Ovary (tissue), 10 donors: ENCODE measurements at places on chromosomes 12 and 14. TPM values are rescaled to one million over a fixed set of nuclear protein-coding genes. Genes with fewer than 3 reads are reported as not detected.

Gene FLVCR2
- total RNA-seq, result 1.8 TPM

Gene LETMD1
- 61.3 TPM for total RNA-seq

Gene OTX2
- not detected for total RNA-seq

Gene SYNDIG1L
- total RNA-seq, result 0.10 TPM

Gene DPPA3
- not detected for total RNA-seq

Gene OR4K5
- not detected for total RNA-seq

Gene P2RX7
- 10.8 TPM for total RNA-seq

Gene FOXG1
- total RNA-seq, result not detected

Gene GNB3
- 10.1 TPM for total RNA-seq

Gene FOXN4
- 0.80 TPM for total RNA-seq

Gene DAO
- total RNA-seq, result not detected

GRCh38 chr14:101196795-101197590 is 293.5 kb upstream of the RTL1 start:
- H3K36me3 ChIP-seq, result no peaks in the 10 kb centered on the region
- H3K27me3 ChIP-seq, result no peaks in the 10 kb centered on the region
- no peak overlapping the region for H3K4me3 ChIP-seq

DNA sequence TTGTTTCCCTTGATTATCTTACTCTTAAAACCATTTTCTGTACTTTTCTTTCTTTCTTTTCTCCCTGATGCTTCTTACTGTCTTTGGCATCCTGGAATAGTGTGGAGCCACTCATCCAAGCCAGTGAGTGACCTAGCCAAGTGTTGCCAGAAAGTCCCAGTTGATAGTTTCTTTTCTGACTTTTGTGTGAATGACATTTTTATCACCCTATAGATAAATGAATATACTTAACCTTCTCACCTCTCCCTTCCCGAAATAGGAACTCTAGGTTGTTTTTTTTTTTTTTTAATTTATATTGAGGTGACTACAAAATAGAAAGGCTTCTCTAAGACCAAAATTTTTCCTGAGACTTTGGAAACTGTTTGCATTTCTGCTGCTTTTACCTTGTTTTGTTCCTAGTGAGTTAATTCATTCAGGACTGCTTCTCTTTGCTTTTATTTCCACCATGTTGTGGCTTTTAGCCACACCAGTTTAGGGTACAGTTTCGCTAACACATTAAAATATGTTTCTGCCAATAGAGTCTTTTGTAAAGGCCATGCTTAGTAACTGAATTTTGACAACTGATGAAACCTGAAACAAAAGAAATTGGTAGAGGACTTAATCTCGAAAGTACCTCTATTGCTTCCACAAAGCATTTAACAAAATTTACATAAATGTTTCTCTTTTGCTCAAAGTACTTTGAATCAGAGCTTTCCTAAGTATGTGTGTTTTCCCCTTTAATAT is 194.6 kb downstream of the ERC1 start:
- no peak for DNase-seq
- H3K36me3 ChIP-seq, result no peaks in the 10 kb centered on the region
- H3K27me3 ChIP-seq, result no peaks in the 10 kb centered on the region
- no peaks in the 10 kb centered on the region for H3K4me1 ChIP-seq
- H3K4me3 ChIP-seq, result no peak overlapping the region
- no peak overlapping the region for H3K27ac ChIP-seq

GRCh38 chr12:43100231-43100630 is 451.8 kb downstream of the ADAMTS20 start:
- no peaks in the 10 kb centered on the region for H3K4me1 ChIP-seq
- DNase-seq, result no peak
- no peak overlapping the region for H3K27ac ChIP-seq
- H3K27me3 ChIP-seq, result no peaks in the 10 kb centered on the region
- no peak overlapping the region for H3K4me3 ChIP-seq
- no peaks in the 10 kb centered on the region for H3K36me3 ChIP-seq

DNA sequence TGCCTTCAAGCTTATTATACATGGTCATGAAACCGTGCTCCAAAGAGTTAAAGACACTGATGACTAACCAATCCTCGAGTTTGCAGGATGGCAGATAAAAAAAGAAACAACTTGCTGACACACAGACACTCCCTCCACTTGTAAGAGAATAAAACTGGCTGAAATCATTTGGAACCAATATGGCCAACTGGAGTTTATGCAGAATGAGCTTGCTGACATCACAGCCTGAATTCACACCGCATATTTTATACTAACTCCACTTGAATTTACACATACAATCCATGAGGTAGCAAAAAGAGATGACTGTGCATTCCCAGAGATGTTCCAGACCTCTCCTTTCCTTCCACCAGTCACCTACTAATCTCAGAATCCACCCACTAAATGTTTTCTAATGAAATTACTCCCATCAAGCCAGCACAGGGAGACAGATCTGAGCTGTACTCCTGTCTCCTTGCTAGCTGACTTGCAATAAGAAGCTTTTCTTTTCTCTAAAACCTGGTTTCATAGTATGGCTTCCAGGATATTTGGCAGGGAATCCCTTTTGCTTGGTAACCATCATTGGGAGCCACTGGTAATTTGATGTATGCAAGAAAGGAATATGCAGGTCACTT is 15.8 kb upstream of the PTPRR start:
- H3K27me3 ChIP-seq, result no peaks in the 10 kb centered on the region
- H3K4me3 ChIP-seq, result no peak overlapping the region
- no peaks in the 10 kb centered on the region for H3K36me3 ChIP-seq
- H3K27ac ChIP-seq, result no peak overlapping the region
- H3K4me1 ChIP-seq, result no peaks in the 10 kb centered on the region

DNA sequence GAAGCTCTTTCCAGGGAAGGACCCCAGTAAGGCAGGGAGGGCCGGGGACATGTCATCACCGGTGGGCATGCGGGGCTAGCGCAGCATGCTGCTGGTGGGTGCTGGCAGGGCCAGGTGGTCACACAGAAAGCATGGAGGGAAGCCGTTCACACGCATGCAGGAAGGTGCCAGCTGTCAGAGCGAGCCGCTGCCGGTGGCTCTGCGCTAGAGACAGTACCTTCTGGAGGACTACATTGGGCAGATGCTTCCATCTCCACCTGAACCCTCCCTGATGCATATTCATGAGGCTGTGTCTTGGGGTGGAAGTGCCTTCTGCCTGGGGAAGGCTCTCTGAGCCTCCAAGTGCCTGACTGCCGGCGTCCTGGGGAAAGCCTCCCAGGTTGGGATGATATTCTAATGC is 203.8 kb downstream of the CALM1 start:
- H3K27ac ChIP-seq, result no peak overlapping the region
- no peaks in the 10 kb centered on the region for H3K27me3 ChIP-seq
- no peaks in the 10 kb centered on the region for H3K36me3 ChIP-seq
- H3K4me1 ChIP-seq, result no peaks in the 10 kb centered on the region
- DNase-seq, result no peak
- no peak overlapping the region for H3K4me3 ChIP-seq

- DNase-seq, result no peak
- H3K36me3 ChIP-seq, result peaks cover 2% of the 10 kb centered on the region
- H3K27me3 ChIP-seq, result no peaks in the 10 kb centered on the region
These were observed 11.4 kb upstream of the SRP54 start for GRCh38 chr14:34971381-34971780.

GRCh38 chr12:122836027-122836921 is 1.0 kb downstream of the HIP1R start:
- H3K4me1 ChIP-seq, result no peaks in the 10 kb centered on the region
- H3K4me3 ChIP-seq, result peak overlapping the region; percentile 75
- H3K27me3 ChIP-seq, result no peaks in the 10 kb centered on the region

DNA sequence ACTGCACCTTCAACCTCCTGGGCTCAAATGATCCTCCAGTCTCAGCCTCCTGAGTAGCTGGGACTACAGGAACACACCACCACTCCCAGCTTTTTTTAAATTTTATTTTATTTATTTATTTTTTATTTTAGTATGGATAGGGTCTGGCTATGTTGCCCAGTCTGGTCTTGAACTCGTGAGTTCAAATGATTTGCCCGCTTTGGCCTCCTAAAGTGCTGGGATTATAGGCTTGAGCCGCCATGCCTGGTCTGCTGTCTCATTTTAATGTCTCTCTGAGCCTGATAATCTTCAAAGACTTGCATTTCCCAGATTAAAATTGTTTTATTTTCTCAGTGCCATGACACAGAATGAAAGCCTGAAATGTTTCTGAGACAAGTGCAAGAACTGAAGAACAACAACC is 1.2 kb upstream of the INHBC start:
- H3K4me1 ChIP-seq, result peaks cover 3% of the 10 kb centered on the region
- no peak overlapping the region for H3K4me3 ChIP-seq
- no peak overlapping the region for H3K27ac ChIP-seq
- no peak for DNase-seq
- no peaks in the 10 kb centered on the region for H3K27me3 ChIP-seq

DNA sequence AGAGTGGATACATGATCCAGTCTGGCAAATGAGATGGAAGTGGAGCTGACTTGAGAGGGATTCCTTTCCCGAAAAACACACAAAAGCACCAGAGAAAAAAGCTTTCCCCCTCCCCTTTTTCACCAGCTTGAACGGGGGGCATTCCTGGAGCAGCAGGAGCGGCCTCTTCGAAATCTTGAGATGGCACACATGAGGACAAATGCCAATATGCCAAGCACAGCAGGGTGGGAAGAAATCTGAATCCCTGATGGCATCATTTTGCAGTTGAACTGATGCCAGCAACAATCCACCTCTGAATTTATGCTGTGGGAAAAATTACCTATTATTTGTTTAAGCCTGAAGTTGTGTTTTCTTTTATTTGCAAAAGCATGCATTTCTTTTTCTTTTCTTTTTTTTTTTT is 29.7 kb upstream of the BICD1 start:
- H3K4me1 ChIP-seq, result no peaks in the 10 kb centered on the region
- H3K27me3 ChIP-seq, result no peaks in the 10 kb centered on the region
- no peaks in the 10 kb centered on the region for H3K36me3 ChIP-seq
- H3K27ac ChIP-seq, result no peak overlapping the region

DNA sequence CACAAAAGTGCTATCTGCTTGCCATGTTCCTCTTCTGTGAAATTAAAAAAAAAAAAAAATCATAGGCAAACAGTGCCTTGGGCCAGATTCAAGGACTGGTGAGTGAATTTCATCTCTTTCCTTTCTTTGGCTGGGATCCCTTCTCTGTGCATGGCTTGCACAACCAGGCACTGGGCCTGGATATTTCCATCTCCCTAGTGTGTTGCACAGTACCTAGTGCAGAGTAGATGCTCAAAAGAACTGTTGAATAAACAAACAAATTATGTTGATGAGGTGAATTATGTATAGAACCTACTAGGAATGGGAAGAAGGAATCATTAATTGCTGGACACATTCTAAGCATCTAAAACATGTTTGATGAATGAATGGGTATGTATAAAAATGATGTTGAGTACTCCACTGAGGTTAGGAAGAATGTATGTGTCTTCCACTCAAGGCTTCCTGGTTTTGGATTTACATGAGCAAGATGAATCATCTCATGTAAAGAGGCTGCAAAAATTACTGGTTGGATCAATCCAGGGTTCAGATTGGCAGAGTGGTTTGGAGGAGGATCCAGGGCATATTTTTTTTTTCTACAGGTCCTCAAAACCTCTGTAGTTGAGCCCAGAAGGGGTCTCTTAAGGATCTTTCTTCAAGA is 93.2 kb downstream of the EMP1 start:
- no peak overlapping the region for H3K4me3 ChIP-seq
- no peaks in the 10 kb centered on the region for H3K27me3 ChIP-seq
- H3K4me1 ChIP-seq, result no peaks in the 10 kb centered on the region

DNA sequence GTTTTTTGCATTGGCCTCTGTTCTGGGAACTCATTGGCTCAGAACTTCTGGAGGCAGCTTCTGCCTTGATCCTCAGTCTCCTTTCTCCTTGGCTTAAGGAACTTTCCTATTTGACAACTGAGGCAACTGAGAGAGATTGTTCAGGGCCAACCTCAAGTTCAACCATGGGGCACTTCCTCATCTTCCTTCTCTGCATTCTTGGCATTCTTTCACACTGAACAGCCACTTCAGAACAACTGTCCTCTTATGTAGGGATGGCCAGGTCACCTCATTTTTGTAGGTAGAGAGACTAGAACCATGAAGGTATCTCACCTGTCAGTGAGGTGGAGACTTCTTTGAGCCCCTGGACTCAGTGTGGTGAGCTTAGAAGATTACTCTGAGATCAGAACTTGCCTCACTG is 63.0 kb upstream of the NRXN3 start:
- no peaks in the 10 kb centered on the region for H3K36me3 ChIP-seq
- no peak overlapping the region for H3K27ac ChIP-seq
- H3K4me1 ChIP-seq, result no peaks in the 10 kb centered on the region
- no peak overlapping the region for H3K4me3 ChIP-seq
- no peak for DNase-seq
- no peaks in the 10 kb centered on the region for H3K27me3 ChIP-seq

GRCh38 chr14:97410667-97411620 is 613.8 kb downstream of the VRK1 start:
- no peaks in the 10 kb centered on the region for H3K4me1 ChIP-seq
- no peaks in the 10 kb centered on the region for H3K27me3 ChIP-seq
- no peak overlapping the region for H3K4me3 ChIP-seq
- H3K27ac ChIP-seq, result no peak overlapping the region
- no peaks in the 10 kb centered on the region for H3K36me3 ChIP-seq

GRCh38 chr12:40697566-40698259 is 5.5 kb downstream of the CNTN1 start:
- H3K27ac ChIP-seq, result no peak overlapping the region
- no peak overlapping the region for H3K4me3 ChIP-seq
- no peaks in the 10 kb centered on the region for H3K36me3 ChIP-seq
- no peaks in the 10 kb centered on the region for H3K27me3 ChIP-seq
- DNase-seq, result no peak
- no peaks in the 10 kb centered on the region for H3K4me1 ChIP-seq

DNA sequence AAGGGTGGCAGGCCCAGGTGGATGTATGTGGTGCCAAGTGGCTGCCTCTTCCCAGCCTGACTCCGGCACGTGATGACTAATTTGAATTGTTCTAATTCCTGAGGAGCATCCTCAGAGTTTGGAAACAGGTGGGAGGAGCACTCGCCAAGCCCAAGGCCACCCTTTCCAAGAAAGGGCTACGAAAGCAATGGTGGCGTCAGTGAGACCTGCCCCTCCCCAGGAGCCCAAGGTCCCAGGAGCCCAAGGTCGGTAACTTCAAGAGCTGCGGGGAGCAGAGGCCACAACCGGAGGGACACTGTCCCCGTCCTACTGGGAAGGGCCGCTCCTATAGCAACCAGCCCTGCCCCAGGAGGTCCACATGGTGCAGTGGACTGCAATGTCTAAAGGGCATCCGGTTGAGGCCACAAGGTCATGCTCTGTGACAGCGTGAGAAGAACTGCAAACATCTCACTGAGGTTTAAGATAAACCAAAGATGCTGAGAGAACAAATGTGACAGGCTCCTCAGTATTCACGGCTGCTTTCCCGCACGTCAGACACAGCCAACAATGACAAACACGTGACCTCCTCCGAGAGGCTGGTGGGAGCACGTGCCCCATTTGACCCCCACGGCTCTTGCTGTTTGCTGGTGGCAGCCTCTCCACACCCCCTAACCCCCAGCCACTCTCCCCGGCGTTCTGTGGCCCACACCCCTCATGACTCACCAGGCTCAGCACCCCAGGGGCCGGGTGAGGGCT is 79.6 kb downstream of the ITPK1 start:
- no peaks in the 10 kb centered on the region for H3K36me3 ChIP-seq
- H3K27ac ChIP-seq, result peak overlapping the region; percentile 52
- peaks cover 20% of the 10 kb centered on the region for H3K4me1 ChIP-seq
- H3K4me3 ChIP-seq, result no peak overlapping the region
